Right atrium auricular region (tissue), 2 donors: ENCODE measurements at places on chromosomes 5 and 9.

GRCh38 chr9:108104991-108105390 is 615.4 kb upstream of the KLF4 start:
- no peaks in the 10 kb centered on the region for H3K36me3 ChIP-seq
- H3K4me1 ChIP-seq, result no peaks in the 10 kb centered on the region
- DNase-seq, result no peak
- H3K27me3 ChIP-seq, result no peaks in the 10 kb centered on the region
- no peak overlapping the region for H3K27ac ChIP-seq

- no peak overlapping the region for H3K4me3 ChIP-seq
- DNase-seq, result no peak
- no peaks in the 10 kb centered on the region for H3K4me1 ChIP-seq
- no peaks in the 10 kb centered on the region for H3K27me3 ChIP-seq
Measured at GRCh38 chr5:163595932-163596607, 90.7 kb downstream of the MAT2B start.

- peak; percentile 82 for DNase-seq
- no peaks in the 10 kb centered on the region for H3K27me3 ChIP-seq
- no peaks in the 10 kb centered on the region for H3K4me1 ChIP-seq
- H3K4me3 ChIP-seq, result no peak overlapping the region
Measured at GRCh38 chr5:168987543-168988300, 313.2 kb downstream of the SLIT3 start.

GRCh38 chr5:115992848-115993350 is 30.6 kb downstream of the LVRN start:
- H3K36me3 ChIP-seq, result no peaks in the 10 kb centered on the region
- H3K27ac ChIP-seq, result no peak overlapping the region
- H3K27me3 ChIP-seq, result no peaks in the 10 kb centered on the region
- no peak for DNase-seq
- no peak overlapping the region for H3K4me3 ChIP-seq

GRCh38 chr5:61719124-61719523 is 387.1 kb downstream of the ZSWIM6 start:
- H3K36me3 ChIP-seq, result no peaks in the 10 kb centered on the region
- DNase-seq, result no peak
- H3K4me1 ChIP-seq, result no peaks in the 10 kb centered on the region
- H3K27me3 ChIP-seq, result no peaks in the 10 kb centered on the region
- H3K27ac ChIP-seq, result no peak overlapping the region

GRCh38 chr5:19258686-19259085 is 729.3 kb downstream of the CDH18 start:
- no peak for DNase-seq
- H3K36me3 ChIP-seq, result no peaks in the 10 kb centered on the region
- H3K4me1 ChIP-seq, result no peaks in the 10 kb centered on the region
- no peak overlapping the region for H3K27ac ChIP-seq

DNA sequence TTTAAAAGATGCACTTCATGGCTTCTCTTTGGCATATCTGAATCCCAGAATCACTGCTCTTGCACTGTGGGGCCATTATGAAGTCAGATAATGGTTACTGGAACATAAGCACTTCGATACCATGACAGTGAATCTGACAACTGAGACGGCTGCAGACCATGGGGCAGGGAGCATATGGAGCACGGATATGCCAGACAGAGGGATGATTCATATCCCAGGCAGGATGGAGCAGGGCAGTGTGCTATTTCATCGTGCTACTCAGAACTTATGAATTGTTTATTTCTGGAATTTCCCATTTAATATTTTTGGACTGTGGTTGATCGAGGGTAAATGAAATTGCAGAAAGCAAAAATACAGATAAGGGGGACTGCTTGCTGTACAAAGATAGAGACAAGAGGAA is 145.0 kb downstream of the EGFLAM start:
- H3K4me1 ChIP-seq, result no peaks in the 10 kb centered on the region
- no peak overlapping the region for H3K4me3 ChIP-seq
- no peak overlapping the region for H3K27ac ChIP-seq
- no peaks in the 10 kb centered on the region for H3K36me3 ChIP-seq

GRCh38 chr9:24765025-24765756 is 219.5 kb upstream of the IZUMO3 start:
- no peak overlapping the region for H3K27ac ChIP-seq
- H3K4me3 ChIP-seq, result no peak overlapping the region
- no peaks in the 10 kb centered on the region for H3K27me3 ChIP-seq
- H3K4me1 ChIP-seq, result no peaks in the 10 kb centered on the region

GRCh38 chr5:153974131-153974812 is 64.4 kb downstream of the FAM114A2 start:
- H3K36me3 ChIP-seq, result no peaks in the 10 kb centered on the region
- H3K27ac ChIP-seq, result no peak overlapping the region

- no peak overlapping the region for H3K4me3 ChIP-seq
- H3K4me1 ChIP-seq, result no peaks in the 10 kb centered on the region
- no peaks in the 10 kb centered on the region for H3K36me3 ChIP-seq
- no peaks in the 10 kb centered on the region for H3K27me3 ChIP-seq
- DNase-seq, result no peak
Measured at GRCh38 chr5:107401470-107402122, 269.1 kb downstream of the EFNA5 start.

DNA sequence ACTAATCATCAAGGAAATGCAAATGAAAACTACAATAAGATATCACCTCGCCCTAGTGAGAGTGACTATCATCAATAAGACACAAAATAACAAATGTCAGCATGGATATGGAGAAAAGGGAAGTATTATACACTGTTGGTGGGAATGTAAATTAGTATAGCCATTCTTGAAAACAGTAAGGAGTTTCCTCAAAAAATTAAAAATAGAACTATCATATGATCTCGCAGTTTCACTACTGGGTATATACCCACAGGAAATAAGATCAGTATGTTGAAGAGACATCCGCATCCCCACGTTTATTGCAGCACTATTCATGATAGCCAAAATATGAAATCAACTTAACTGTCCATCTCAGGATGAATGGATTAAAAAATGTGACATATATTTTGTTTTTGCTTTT is 31.6 kb upstream of the STK32A start:
- no peak overlapping the region for H3K4me3 ChIP-seq
- no peaks in the 10 kb centered on the region for H3K36me3 ChIP-seq
- DNase-seq, result no peak
- no peaks in the 10 kb centered on the region for H3K4me1 ChIP-seq
- no peak overlapping the region for H3K27ac ChIP-seq

DNA sequence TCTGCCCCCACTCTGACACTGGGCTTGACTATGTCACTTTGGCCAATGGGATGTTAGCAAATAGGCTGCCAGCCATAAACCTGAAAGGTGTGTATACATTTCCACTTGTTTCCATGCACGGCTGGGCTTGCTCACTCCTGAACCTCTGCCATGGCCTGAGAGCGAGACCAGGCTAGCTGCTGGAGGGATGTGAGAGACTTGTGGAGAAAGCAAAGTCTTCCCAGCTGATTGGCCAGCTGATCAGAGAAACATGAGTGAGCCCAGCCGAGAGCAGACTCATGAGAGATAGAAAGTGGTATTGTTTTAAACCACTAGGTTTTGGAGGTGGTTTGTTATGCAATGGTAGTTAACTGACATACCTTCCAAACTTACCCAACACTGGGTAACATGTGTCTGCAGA is 13.9 kb downstream of the FAM193B start:
- DNase-seq, result no peak
- H3K36me3 ChIP-seq, result peaks cover 19% of the 10 kb centered on the region
- no peak overlapping the region for H3K27ac ChIP-seq
- H3K4me3 ChIP-seq, result no peak overlapping the region
- H3K27me3 ChIP-seq, result no peaks in the 10 kb centered on the region

- no peaks in the 10 kb centered on the region for H3K27me3 ChIP-seq
- H3K4me1 ChIP-seq, result no peaks in the 10 kb centered on the region
- no peaks in the 10 kb centered on the region for H3K36me3 ChIP-seq
- no peak for DNase-seq
- no peak overlapping the region for H3K27ac ChIP-seq
Measured at GRCh38 chr5:175353926-175354325, 90.1 kb downstream of the DRD1 start.

DNA sequence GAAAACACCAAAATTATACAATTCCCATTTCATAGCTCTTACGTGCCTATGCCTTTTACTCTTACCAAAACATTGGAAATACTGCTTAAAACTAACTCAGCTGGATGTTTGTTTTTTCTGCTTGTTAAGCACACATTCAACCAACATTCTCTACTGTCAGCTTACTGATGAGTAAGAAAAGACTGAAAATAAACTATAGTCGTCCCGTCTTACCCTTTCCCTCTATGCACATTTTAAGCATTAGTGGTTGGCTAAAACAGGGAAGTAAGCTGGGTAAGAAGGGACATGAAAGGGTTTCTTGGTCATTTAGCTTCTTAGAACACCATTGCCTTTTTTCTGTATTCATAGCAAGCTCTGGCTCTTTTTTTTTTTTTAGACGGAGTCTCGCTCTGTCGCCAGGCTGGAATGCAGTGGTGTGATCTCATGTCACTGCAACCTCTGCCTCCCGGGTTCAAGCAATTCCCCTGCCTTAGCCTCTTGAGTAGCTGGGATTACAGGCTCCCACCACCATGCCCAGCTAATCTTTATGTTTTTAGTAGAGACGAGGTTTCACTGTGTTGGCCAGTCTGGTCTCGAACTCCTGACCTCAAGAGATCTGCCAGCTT is 232.1 kb upstream of the PCSK5 start:
- H3K27me3 ChIP-seq, result no peaks in the 10 kb centered on the region
- no peak for DNase-seq
- no peak overlapping the region for H3K4me3 ChIP-seq
- H3K27ac ChIP-seq, result no peak overlapping the region

- no peaks in the 10 kb centered on the region for H3K27me3 ChIP-seq
- H3K27ac ChIP-seq, result no peak overlapping the region
- H3K4me1 ChIP-seq, result no peaks in the 10 kb centered on the region
- no peak for DNase-seq
- no peaks in the 10 kb centered on the region for H3K36me3 ChIP-seq
Measured at GRCh38 chr5:157581901-157582300, 6.3 kb upstream of the ADAM19 start.

- no peak overlapping the region for H3K27ac ChIP-seq
- H3K4me3 ChIP-seq, result no peak overlapping the region
- DNase-seq, result no peak
- H3K4me1 ChIP-seq, result no peaks in the 10 kb centered on the region
Measured at GRCh38 chr5:94045839-94046782, 304.7 kb upstream of the POU5F2 start.

- H3K27ac ChIP-seq, result no peak overlapping the region
- H3K36me3 ChIP-seq, result no peaks in the 10 kb centered on the region
- H3K4me3 ChIP-seq, result no peak overlapping the region
- H3K27me3 ChIP-seq, result no peaks in the 10 kb centered on the region
Measured at GRCh38 chr5:101608322-101608721, 687.8 kb downstream of the SLCO4C1 start.
